ENCODE measurements at places on chromosomes 5 and 9.

GRCh38 chr9:90645721-90646120 lies 3.1 kb upstream of the DIRAS2 start:
- DNase-seq, result no peak

DNA sequence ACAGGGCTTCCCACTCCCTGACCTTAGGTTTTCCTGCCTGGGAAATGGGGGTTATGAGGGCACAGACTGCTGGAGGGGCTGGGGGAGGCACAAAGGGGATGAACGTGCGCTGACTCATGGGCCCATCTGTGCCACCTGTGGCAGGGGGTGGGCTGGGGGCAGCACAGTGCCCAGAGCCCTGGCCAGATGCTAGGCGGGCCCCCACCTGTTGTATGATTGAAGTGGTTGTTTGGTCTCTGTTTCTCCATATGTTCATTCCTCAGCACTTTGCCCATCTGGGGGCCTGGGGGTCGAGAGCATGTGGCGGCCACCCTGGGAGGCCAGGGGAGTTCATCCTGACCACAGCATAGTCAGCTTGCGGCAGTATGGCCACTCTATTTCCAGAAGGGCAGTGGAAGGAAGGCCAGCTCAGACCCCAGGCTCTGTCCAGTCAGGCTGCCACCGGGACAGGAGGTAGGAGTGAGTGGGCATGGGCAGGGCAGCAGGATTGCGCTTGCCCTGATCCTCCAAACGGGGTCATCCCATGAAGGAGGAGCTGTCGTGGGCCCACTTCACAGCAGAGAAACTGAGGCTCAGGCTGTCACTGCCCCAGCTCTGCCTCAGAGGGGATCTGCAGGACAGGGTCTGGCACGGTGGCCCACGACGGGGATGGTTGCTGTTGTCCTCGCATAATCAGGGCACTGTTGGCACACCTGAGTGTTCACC lies 841 bp upstream of the NINJ1 start:
- DNase-seq, result no peak

DNA sequence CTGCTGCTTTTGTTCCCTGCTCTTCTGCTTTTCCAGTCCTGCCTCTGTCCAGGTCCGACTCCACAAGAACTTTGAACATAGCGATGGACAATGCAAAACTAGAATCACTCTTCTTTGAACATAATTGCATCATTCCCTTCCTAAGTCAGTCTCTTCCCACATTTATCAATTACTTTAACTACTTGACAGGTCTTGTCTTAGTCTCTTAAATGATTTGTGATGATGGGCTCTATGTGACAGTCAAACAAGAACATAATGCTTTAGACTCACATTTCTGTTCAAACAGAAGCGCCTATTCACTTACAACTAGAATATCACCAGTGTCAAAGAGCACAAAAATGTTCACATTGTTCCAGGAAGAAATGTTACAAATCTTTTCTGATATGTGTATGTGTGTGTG lies 278.1 kb downstream of the SH3GL2 start:
- no peak for DNase-seq

DNA sequence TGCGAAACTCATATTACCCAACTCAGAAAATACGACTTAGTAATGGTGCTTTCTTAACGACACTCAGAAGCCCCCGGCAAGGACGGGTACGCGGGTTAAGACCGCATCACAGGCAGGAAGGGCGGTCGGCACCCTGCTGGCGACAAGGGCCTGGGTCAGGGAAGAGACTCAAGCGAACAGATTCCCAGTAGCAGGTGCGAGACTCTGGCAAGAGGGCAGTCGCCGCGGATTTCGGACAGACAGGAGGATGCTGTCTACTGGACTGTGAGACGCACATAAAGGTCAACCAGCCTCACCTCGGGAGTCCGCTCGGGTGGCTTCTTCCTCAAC lies 398 bp downstream of the RAPGEF6 start:
- DNase-seq, result peak; percentile 59

- no peak for DNase-seq
Measured at GRCh38 chr5:33228149-33228548, 212.6 kb upstream of the TARS1 start.

GRCh38 chr5:33010846-33011245 lies 299.7 kb downstream of the NPR3 start:
- no peak for DNase-seq

DNA sequence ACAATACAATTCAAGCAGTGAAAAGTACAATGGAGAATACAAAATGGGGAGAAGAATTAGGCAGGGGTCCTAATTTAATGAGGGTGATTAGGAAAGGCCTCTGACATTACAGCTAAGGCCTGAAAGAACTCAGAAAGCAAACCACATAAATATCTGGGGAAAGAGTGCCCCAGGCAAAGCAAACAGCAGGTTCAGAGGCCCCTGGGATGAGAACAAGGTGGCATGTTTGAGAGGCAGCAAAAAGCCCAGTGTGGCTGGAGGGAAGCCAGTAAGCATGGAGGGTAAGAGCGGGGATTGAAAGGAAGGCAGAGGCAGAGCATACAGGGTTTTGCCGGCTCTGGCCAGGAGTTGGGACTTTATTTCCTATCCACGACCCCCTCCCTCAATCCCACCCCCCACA lies 33.4 kb upstream of the VDAC1 start:
- no peak for DNase-seq

DNA sequence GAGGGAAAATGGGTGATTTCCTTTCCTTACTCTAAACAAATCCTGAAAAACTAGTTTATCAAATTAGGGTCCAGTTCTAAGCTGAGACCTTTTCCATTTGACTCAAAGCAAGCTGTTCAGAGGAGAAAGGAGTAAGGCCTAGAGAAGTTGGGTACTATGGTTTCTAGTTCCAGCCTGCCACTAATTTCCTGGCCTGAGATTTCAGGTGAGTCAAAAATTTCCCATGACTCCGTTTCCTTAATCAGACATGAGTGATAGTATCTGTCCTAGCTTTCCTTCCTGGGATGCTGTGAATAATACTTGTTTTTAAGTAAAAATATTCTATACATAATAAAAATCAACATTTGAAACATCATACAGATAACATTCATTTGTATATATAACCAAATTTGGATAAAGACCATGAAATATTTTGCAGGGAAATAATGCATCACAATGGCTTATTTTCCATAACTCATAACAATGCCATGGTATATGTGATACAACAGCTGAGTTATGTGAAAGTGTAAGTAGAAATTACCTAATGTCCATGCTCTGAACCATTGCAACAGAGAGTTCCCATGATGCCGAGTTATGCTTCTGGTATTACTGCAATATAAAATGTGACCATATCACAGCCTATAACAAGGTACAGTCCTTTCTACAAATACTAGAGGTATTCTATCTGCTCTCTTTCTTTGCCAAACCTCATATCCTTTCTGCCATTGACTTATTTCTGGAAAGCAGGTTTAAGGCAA lies 142.7 kb downstream of the MLLT3 start:
- no peak for DNase-seq

DNA sequence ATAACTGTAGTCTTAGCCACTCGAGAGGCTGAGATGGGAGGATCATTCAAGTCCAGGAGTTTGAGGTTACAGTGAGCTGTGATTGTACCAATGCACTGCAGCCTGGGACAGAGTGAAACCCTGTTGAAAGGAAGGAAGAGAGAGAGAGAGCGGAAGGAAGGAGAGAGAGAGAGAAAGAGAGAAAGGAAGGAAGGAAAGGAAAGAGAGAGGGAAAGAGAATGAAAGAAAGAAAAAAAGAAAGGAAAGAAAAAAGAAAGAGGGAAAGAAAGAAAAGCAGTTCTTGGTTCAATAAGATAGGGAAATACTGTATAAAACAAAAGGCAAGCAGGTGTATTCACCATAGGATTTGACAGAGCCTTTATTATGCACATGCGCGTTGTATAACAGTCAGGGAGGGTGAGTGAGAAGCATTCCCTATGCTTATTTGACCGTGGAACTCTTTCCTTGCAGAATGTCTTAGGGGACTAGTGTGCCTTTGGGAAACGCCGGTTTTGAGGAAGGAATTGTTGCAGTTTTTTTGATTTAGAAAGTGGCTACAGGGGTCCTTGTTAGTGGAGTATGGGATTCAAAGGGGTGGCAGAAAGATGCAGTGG lies 42.0 kb downstream of the GSN start:
- DNase-seq, result no peak

DNA sequence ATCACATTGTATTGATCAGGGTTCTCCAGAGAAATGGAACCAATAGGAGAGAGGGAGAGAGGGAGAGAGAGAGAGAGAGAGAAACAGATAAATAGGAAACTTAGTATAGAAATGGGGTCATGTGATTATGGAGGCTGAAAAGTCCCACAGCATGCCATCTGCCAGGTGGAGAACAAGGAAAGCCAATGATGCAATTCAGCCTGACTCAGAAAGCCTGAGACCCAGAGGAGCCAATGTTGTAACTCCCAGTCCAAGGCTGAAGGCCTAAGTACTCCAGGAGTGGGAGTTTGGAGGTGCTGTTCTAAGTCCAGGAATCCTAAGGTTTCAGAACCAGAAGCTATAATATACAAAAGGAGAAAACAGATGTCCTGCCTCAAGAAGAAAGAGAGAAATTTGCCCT lies 48.4 kb upstream of the ISOC1 start:
- no peak for DNase-seq

DNA sequence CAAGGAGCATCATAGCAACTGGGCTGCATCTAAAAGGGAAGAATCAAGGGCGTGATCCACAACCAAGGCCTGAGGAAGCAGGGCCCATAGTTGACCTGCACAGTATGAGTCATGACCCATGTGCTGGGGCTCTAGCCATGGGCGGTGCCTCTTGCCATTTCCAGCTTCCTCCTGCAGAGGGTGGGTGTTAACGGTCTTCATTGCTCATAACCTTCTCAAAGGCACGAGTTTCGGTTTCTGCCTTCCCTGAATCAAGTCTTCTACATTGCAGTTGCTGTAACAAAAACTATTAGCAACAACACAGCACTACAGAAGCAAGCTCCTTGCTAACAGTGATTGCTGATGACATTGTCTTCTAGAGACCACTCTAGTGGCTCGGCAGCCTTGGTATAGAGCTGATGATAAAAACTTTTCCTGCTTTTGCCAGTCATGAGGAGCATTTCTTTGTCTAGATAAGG lies 66.9 kb downstream of the CTSL start:
- peak; percentile 62 for DNase-seq

DNA sequence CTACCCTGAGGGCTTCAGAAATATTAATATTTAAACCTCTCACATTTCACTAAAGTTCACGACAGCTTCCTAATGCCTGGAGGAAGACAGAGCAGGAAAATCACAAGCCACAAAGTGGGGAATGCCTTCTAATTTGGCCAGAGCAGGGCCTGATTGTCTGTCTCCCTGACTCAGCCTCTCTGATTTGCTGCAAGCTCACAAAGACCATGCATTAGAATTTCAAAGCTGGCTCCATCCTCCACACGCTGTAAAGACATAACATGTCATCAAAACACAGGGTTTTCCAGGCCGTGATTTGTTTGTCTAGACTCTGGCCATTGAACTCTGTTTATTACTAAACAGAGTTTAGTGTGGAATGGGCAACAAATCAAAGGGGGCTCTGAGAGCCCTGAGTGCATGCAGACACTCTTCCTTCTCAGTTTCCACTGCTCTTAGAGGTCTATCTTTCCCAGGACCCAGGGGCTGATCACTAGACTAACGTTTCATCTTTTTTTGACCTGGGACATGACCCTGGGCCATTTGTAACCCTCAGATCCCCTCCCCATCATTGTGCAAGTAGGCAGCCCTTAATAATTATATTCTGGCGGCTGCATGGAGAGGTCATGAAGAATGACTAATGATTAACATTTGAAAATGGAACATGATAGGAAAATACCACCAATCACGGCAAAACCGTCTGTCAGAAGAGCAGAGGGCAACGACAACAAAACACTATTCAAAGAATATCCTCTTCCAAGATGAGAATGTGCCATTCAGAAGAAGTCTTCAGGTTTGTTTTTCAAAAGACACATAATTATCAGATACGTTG lies 140.2 kb downstream of the ENC1 start:
- no peak for DNase-seq

GRCh38 chr5:79357398-79357797 lies 121.5 kb downstream of the JMY start:
- no peak for DNase-seq

DNA sequence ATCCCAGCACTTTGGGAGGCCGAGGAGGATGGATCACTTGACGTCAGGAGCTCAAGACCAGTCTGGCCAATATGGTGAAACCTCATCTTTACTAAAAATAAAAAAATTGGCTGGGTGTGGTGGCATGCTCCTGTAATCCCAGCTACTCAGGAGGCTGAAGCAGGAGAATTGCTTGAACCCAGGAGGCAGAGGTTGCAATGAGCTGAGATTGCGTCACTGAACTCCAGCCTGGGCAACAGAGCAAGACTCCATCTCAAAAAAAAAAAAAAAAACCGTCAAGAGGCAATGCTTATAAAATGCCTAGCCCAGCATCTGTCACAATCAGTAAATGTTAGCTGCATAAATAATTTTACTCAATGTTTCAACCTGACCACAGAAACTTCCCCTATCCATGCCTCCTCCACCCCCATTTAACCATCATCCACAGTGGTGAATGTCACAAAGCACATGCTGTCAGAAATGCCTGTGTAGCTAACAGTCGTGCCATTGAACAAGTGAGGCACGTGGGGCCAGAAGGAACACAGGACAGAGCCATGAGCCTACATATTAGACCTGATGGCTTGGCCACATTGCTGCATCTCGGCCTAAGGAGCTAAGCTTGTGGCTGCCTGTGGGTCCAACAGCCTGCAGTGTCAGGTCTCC lies 16.8 kb upstream of the TCOF1 start:
- DNase-seq, result no peak

DNA sequence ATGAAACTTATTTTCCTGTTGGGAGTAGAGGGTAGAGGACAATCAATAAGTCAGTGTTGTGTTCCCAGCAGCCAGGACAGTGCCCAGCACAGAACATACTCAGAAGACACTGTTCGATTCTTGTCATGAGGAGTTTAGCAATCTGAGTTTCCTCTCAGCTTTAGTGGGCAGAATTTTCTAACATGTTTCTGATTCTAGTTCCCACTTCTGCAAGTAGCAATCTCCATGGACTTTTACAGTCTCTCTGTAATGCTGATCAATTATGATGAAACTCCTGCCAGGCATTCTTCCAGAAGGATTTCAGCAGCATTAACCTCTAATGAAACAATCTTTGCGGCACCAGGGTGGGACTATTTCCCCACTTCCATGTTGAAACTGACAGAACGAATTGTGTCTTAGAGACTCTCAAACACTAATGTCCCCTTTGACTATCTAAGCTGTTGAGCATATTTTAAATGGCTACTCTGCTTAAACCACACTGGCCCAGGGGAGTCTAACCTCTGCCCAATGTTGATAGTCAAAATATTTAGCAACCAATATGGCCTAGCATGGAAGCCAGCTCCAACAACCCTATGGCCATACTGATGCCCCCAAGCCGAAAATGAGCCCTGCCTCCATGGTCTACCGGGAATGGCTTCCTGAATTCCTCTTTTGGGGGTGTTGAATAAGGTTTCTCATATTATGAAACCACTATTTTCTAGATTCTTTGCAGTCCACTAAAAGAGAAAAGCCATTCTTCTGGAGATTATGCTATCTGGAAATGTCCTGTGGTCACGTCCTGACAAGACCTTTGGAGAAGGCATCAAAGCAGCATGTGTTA lies 484.3 kb downstream of the BNC2 start:
- no peak for DNase-seq

DNA sequence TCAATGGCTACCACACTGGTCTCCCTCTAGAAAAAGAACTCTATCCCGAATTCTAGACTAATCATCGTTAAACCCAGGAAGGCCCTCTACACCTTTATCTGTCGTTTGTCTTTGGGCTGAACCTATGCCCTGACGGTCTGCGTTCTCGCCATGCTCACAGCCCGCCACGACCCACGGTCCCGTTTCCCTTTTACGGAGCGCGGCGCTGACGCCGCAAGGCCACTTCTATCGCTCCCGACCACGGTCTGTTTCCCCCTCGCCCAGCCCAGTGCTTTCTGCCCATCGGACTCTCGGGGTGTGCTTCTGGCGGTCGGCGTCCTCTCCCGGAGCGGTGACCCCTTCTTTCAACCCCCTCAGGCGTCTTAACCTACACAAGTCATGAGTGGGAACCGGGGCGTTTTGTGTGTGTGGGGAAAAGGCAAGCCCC lies 974 bp downstream of the C9orf40 start:
- DNase-seq, result peak; percentile 34

Data from CD4-positive, alpha-beta T cell treated with Interleukin-2 at 100 ng/mL for 4 hours (primary cell).